ENCODE measurements at places on chromosomes 3 and 15.

DNA sequence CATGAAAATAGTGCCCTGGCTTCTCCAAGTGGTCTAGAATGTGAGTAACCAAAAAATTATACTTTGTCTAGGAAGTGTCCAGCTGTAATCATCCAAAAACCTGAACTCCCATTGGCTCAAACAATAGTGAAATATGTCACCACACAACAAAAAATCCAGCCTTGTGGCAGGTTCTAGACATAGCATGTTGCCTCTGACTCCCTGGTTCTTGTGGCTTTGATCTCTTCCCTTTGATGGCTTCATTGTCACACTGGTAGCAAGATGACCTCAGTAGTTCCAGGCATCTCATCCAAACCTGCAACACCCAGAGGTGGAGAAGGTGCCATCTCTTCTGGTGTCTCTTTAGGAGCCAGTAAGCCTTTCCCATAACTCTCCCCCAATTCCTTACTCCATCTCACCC is 74.7 kb downstream of the CMSS1 start:
- DNase-seq: no peak

DNA sequence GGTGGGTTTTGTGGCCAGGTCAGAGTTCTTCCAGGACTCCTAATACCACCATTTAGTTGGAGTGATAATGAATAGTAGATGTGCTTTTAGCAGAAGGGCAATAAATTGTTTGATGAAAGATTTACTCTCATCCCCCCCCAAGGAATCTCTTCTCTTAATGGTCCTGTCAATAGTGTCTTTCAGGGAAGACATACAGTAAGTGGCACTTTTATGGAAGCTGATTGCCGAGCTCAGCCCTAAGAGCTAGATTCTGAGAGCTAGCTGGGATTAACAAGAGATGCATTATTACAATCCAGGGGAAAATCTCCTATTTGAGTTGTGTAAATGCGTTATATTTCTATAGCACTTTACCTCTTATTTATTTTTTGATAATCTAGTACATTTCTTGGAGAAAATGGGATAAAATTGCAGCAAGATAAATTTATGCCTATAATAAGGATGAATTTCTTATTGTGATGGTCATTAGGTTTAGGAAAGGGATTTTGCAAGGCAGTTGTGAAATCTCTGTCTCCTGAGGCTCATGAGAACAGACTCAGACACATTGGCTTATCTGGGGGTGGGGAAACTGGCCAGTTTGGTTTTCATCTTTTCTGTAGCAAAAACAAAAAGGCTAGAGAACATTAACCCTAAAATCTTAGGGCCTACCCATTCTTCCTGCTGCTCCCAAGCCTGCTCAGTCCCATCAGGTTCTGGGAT is 41.6 kb upstream of the CLSTN2 start:
- DNase-seq: no peak

GRCh38 chr15:71142780-71143179 is 27.5 kb downstream of the THSD4 start:
- DNase-seq: no peak

GRCh38 chr15:98241032-98241554 is 280.6 kb downstream of the ARRDC4 start:
- DNase-seq: no peak

GRCh38 chr3:134487406-134487805 is 1.5 kb downstream of the CEP63 start:
- no peak for DNase-seq

DNA sequence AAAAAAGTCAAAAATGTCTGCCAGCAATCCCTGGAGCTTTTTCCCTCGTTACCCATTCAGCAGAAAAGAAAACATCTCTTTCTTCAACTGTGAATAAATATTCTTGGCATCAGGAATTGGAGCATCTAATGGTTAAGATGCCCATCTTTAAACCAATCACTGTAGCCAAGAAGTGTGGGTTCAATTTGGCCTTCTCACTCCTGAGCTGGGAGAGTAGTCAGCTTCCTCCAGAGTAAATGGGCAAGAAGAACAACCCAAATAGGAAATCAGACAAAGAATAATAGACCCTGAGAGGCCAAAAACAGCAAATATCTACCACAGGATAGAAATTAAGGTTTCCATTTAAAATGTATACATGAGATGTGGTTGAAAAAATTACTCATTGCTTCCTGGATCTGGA is 508.0 kb upstream of the MDFIC2 start:
- no peak for DNase-seq

DNA sequence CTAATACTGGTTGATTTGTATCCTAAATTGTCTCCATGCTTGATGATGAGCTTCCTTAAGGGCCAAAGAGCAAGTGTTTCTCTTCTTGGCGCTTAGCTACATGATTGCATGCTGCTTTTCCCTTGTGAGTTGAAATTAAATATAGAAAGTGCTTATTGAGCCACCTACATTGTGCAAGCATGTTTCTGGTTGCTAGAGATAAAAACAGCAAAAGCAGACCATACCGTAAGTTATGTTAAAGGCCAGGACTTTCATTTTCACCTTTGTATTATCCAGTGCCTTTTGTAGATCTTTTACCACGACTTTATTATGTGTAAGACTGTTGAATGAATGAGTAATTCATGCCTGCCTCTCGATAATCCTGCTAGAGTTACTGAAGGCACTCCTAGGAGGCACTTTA is 41.9 kb upstream of the CCNB2 start:
- no peak for DNase-seq

DNA sequence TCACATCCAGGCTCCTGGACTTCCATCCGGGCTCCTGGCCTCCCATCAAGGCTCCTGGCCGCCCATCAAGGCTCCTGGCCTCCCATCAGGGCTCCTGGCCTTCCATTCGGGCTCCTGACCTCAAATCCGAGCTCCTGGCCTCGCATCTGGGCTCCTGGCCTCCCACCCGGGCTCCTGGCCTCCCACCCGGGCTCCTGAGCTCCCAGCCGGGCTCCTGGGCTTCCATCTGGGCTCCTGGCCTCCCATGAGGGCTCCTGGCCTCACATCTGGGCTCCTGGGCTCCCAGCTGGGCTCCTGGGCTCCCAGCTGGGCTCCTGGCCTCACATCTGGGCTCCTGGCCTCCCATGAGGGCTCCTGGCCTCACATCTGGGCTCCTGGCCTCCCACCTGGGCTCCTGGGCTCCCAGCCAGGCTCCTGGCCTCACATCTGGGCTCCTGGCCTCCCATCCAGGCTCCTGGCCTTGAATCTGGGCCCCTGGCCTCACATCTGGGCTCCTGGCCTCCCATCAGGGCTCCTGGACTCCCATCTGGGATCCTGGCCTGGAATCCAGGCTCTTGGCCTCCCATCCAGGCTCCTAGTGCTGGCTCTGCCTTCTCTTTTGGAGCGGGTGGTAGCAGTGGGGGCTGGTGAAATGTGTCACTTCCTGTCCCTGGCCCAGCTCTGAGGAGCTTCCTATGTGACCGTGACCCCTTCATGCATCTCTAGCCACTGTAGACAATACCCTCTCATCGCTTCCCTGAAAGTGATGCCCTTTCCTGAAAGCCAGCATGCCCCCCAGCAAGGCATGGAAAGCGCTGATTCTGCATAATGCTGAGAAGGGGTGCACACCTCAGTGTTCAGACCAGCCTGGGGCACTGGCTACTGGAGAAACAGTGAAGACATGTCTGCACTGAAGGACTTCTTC is 62.7 kb upstream of the BLM start:
- no peak for DNase-seq

DNA sequence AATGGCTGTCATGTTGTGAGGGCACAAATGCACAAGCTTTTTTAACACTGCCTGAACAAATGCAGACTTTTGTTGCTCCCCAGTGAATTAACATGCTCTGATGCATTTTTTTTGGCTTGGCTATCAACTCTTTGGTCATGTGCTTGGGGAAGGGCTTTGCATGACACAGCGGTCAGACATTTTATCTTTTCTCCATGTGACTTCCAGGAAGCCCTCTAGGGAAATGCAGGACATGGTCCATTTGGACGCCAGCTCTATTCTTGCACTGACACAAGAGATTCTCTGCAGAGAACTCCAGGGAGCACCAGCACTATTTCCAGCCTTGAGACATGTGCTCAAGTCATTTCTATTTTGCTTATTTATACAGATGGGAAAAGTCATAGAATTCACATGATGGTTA is 46.2 kb downstream of the NEK11 start:
- no peak for DNase-seq

DNA sequence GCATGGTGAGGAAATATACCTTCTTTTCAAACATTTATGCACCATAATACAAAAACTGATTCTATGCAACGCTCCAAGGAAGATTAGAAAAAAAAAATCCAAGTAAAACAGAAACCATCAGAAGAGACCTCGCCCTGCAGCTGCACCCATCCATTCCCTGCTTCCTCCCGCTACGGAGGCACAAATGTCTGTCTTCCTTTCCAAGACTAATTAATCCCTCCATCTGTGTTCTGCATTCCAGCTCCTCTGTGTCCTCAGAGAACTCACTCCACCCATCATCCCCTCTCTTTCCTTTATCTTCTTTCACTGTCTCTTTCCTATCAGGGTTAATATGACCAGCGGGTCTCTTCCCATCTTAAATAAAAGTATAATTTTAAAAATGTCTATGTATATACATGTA is 196.1 kb downstream of the ADAMTSL3 start:
- DNase-seq: no peak

DNA sequence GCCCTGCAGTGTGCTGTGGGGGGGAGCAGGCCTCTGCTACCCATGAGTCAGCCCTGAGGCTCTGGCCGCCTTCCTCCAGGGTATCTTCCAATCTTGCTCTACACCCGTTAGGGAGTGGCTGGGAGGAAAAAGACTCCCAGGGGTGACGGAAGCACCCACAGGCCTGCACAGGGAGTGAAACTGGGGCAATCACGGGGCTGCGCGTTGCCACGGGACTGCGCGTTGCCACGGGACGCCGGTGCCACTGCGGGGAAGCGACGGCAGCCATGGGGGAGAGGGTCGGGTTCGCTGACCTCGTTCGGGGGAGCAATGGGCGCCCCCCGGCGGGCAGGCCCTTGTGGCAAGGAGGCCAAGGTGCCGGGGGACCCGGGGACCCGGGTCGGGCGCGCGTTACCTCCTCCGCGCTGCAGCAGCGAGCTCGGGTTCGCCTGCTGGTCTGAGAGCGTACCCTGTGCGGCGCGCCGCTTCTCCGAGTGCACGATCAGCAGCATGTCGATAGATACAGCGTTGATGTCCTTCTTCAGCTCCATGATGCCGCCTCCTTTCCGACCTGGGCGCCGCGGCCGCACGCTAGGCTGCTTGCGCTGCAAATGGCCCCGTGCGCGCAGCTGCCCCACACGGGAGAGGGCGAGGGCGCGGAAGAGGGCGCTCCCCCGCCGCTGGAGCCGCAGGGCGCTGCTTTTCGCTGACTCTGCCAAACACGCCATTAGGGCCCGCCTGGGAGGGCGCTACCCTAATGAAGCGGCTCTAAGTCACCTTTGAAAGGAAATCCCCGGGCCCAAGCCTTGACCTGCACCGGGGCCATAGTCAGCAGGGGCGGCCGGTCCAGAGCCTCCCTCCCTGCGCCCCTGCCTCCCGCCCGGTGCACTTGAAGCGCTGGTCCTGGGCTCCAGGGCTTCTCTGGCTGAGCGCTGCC is at the start of gene KY:
KY (minus strand) TSS at position 592 of the 916 bp plus-strand sequence; CDS start at position 530, 62 bp downstream.
- DNase-seq: no peak
